Ovary (tissue), 10 donors: ENCODE measurements at places on chromosomes 4 and X. TPM values are rescaled to one million over a fixed set of nuclear protein-coding genes. Genes with fewer than 3 reads are reported as not detected.

GRCh38 chr4:17033025-17033767, 134.8 kb upstream of the LDB2 start:
- DNase-seq = no peak

DNA sequence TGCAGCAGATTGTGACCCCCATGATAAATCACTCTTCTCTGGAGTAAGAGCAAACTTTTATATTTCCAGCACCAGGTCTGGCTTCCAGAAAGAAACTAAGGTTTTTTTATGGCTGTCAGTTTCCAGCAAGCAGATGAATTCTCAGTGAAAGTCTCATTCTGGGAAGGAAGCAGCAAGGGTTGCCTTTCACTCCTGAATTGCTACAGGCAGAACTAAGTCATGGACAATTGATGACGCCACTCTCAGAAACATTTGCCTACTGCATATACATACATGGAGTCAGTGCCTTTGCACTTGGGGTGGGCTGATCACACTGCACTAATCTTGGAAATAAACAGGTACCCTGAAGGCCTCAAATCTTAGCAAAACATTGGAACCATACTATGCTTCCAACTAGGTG, 80.0 kb downstream of the IL21 start:
- no peak for DNase-seq

- DNase-seq = no peak
Measured at GRCh38 chr4:77450006-77450405, 155.6 kb upstream of the CXCL13 start.

DNA sequence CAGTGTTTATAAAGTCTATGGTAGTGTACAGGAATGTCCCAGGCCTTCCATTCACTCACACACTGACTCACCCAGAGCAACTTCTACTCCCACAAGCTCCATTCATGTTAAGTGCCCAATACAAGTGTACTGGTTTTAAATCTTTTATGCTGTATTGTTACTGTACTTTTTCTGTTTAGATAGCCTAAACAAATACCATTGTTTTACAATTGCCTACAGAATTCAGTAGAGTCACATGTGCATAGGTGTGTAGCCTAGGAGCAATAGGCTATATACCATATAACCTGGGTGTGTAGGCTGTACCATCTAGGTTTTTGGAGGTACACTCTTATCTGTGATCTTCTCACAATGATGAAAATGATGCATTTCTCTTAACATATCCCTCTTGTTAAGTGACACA, 126.7 kb downstream of the DGKK start:
- no peak for DNase-seq

GRCh38 chr4:149493492-149493891, 322.2 kb downstream of the IQCM start:
- no peak for DNase-seq

DNA sequence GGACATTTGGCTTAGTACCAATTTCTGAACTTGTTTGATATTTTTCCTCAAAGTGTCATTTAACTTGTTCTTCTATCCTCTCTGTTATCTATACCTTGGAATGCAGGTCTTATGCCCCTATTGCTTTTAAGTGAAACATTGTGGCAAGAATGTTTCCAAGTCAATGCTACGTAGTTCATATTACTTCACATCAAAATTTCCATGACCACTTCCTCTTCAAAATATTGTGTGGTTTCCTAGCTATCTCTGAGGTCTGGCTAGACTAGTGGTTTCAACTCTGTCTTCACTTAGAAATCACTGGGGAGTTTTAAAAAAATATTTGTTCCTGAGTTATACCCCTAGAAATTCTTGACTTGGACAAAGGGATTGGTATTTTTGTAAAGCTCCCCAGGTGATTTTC, 20.2 kb upstream of the RASGEF1B start:
- DNase-seq = no peak

DNA sequence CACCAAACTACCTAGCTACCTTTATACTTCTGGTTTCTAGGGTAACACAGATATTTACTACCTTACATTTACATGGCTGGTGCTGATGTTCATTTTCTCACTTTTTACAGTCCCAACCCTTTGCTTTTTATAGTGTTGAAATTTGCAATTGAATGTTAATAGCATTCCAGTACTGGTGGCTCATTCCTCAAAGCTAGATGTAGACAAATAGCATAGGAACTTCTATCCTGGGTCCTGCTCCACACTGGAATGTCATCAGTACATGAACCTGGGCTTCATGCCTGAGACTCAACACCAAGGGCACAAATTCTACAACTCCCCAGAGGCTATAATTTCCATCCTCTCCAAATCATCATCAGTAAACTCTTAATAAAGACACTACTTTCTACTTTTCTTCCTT, 10.3 kb upstream of the TRMT2B start:
- DNase-seq = no peak

- DNase-seq = no peak
Measured at GRCh38 chrX:133402830-133403625, 12.3 kb downstream of the GPC4 start.

DNA sequence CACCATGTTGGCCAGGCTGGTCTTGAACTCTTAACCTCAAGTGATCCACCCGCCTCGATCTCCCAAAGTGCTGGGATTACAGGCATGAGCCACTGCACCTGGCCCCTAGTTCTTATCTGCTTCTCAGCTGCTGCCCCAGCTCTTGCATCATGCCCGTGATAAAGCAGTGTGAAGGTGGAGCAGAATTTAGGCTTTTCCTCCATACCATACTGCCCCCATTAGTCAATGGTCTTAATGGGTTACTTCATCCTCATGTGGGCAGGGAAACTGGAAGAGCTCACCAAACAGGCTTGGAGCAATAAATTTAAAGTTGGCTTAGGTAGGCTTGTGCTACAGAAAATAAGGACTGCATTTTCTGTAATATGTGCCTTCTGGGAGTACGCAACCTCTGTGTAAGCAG, 636.9 kb upstream of the BOD1L1 start:
- no peak for DNase-seq

DNA sequence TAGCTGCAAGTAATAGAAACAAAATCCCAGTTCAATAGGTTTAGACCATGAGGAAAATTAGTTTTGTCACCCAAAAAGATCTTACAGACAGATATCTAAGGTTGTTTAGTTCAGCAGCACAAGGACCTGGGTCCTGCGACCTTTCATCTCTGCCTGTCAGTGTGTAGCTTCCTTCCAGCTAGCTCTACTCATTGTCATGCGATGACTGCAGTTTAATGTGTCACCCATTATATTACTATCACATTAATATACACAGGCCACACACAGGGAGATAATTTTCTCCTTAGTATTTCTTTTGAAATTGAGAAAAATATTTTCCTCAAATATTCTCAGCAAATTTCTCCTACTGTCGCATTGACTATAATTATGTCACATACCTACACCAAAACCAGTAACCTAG, 232.1 kb upstream of the ARSJ start:
- no peak for DNase-seq

DNA sequence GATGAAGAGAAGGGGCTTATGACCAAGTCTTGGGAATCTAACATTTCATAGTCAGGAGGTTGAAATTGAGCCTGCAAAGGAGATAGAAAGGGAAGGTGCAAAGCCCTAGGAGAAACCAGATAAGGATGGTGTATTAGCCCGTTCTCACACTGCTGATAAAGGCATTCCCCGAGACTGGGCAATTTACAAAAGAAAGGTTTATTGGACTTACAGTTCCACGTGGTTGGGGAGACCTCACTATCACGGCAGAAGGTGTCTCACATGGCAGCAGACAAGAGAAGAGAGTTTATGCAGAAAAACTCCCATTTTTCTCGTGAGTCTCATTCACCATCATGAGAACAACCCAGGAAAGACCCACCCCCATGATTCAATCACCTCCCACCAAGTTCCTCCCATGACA, 129.5 kb upstream of the LNX1 start:
- no peak for DNase-seq

GRCh38 chr4:57075367-57075766, 34.8 kb downstream of the IGFBP7 start:
- no peak for DNase-seq

DNA sequence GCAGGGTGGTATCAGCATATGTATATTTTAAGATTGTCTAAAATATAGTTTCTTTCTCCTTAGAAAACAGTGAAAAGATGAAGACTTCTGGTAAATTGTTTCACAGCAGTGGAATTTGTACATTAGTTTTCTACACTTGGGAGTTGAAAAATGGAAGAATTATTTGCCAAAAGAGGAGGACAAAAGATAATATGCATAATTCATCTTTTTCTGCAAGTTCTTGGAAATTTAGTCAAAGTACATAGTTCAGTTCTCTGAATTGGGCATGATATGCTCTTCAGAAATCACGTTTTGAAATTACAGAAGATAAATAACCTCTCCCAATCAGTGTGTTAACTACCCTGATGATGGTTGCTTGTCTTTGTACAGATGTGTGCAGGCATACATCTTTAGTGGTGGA, 47.0 kb downstream of the RBPJ start:
- DNase-seq = no peak

- peak; percentile 42 for DNase-seq
Measured at GRCh38 chrX:38175139-38175538, 45.5 kb downstream of the SRPX start.

DNA sequence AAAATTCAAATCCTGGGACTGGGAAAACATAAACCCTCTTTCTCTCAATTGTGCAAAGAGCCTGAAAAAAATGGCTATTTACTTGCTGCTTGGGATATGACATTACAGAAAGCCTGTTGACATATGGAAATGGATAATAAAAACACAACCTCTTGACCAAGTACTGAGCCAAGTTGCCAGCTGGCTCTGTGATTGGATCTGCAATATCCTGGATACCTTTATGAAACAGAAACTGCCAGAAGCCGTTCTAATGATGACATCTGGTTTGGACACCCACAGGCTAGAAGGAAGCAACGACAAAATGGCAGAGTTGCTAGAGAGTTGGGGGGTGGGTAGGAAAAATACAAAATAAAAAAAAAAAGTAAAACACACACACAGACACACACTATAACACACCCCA, 481.4 kb downstream of the FAT4 start:
- DNase-seq = no peak

GRCh38 chrX:38664285-38664684, 102.9 kb downstream of the TSPAN7 start:
- DNase-seq = no peak

- DNase-seq = no peak
Measured at GRCh38 chr4:110878956-110879355, 256.1 kb upstream of the PITX2 start.

GRCh38 chrX:41722816-41723618, 964 bp upstream of the GPR82 start:
- DNase-seq = no peak

- no peak for DNase-seq
Measured at GRCh38 chr4:6022607-6023288, 4.5 kb upstream of the C4orf50 start.

- peak; percentile 63 for DNase-seq
Measured at GRCh38 chrX:64975989-64976672, at the start of gene ZC4H2. TSS of gene ZC4H2 (minus strand) at chrX:64976450. CDS start at chrX:64976377, 73 bp downstream.

DNA sequence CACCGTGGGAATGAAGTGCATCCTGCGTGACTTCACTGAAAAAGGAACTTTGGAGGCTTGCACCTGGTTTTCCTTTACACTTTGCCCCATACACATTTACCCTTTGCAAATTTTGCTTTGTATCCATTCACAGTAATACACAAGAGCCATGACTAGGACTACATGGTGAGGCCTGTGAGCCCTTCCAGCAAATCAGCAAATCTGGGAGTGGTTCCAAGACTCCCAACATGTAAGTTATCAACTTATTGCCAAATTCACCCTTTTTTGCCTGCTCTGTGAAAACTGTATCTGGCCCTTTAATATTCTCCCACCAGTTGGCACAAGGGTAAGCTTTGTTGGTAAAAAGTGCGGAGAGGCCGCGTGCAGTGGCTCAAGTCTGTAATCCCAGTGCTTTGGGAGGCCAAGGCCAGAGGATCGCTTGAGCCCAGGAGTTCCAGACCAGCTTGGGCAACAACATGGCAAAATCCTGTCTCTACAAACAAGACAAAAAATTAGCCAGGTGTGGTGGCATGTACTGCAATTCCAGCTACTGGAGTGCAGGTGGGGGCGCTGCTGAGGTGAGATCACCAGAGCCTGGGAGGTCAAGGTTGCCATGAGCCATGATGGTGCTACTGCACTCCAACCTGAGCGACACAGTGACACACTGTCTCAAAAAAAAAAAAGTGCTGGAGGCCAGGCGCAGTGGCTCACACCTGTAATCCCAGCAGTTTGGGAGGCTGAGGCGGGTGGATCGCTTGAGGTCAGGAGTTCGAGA, 5.0 kb downstream of the PRMT9 start:
- DNase-seq = no peak

GRCh38 chr4:41753942-41754341, 5.4 kb upstream of the PHOX2B start:
- no peak for DNase-seq

- no peak for DNase-seq
Measured at GRCh38 chrX:96909291-96909690, 25.6 kb downstream of the RPA4 start.

DNA sequence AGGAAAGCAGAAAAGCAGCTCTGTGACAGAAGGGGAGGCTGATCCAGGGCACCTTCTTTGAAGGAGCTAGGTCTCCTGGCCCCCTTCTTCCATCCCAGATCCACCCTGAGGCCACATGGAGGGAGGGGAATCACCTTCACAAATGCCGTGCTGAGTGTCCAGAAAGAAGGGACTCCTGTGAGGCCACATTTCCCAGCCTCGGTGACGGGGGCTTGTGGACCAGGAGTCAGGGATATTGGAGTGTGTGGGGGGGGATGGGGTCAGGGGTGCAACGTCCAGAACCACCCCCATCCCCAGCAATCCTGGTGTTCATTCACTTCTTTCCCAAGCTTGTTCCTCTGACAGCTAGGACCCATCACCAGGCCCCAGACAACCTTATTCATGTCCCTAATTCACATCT, 4.7 kb downstream of the TIMM17B start:
- DNase-seq = peak; percentile 25

DNA sequence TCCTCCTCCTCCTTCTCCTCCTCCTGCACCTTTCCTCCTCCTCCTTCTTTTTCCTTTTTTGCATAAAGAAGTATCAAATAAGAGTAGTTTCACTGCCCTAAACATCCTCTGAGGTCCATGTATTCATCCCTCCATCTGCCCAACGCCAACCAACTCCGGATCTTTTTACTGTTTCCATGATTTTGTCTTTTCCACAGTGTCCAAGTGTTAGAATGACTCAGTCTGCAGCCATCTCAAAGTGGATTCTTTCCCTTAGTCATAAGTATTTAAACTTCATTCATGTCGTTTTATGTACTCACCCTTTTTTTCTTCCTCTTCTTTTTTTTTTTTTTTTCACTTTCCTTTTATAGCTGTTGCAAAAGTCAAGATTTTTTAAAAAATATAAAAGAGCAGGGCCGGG, 12.9 kb downstream of the CSF2RA start:
- no peak for DNase-seq

Gene CD99L2
- 38.7 TPM for total RNA-seq

Gene SCRG1
- total RNA-seq = 0.30 TPM

Gene GABRG1
- 1.7 TPM for total RNA-seq

Gene IRF2
- total RNA-seq = 27.8 TPM

Gene SULT1E1
- total RNA-seq = not detected

Gene HTR2C
- not detected for total RNA-seq

Gene NKX3-2
- total RNA-seq = 0.24 TPM

Gene GPR50
- not detected for total RNA-seq

Gene MID2
- 24.0 TPM for total RNA-seq

Gene CRMP1
- 2.3 TPM for total RNA-seq

Gene HHIP
- total RNA-seq = 0.57 TPM
